Esophagus squamous epithelium (tissue), 5 donors: ENCODE measurements at places on chromosomes 12 and 14. TPM values are rescaled to one million over a fixed set of nuclear protein-coding genes. Genes with fewer than 3 reads are reported as not detected.

DNA sequence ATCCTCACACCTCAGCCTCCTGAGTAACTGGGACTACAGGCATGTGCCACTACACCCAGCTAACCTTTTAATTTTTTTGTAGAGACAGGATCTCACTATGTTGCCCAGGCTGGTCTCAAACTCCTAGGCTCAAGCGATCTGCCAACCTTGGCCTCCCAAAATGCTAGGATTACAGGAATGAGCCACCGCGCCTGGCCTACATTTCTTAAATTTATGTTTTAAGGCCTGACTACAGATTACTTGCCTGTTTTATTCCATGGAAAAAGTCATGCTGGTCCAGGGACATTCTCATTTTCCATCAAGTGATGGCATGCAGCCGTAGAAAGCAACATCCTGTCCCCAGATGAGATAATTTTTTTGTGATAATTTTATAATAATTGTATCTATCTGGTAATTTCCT, 6.1 kb downstream of the CD9 start:
- no peak overlapping the region for H3K4me3 ChIP-seq
- H3K36me3 ChIP-seq: no peaks in the 10 kb centered on the region
- no peaks in the 10 kb centered on the region for H3K27me3 ChIP-seq
- DNase-seq: no peak
- H3K27ac ChIP-seq: peak overlapping the region; percentile 90

DNA sequence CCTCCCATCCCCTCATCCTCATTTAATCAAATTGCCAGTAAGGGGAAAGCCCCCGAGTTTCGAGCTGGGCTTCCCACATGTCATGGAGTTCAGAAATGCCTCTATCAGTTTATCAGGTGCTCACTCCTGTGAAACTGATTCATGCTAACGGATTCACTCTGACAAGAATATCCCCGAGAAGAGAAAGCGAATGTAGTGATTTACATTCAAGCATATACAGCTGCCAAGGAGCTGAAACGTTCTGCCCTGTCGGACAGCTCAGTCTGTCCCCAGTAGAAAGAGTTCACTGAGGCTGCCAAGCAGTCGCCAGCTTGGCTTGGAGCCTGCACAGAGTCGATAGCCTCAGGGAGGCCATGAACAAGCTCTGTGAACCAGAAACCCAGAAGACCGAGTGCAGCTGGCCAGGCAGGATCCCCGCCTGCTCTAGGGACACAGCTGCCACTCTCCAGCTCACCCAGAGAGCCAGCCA, 88.4 kb downstream of the TMCC3 start:
- H3K27ac ChIP-seq: peak overlapping the region; percentile 48
- no peaks in the 10 kb centered on the region for H3K27me3 ChIP-seq
- H3K36me3 ChIP-seq: no peaks in the 10 kb centered on the region
- no peak overlapping the region for H3K4me3 ChIP-seq
- peaks cover 25% of the 10 kb centered on the region for H3K4me1 ChIP-seq

- H3K36me3 ChIP-seq: peaks cover 38% of the 10 kb centered on the region
- H3K4me3 ChIP-seq: no peak overlapping the region
- H3K27me3 ChIP-seq: no peaks in the 10 kb centered on the region
- no peaks in the 10 kb centered on the region for H3K4me1 ChIP-seq
- DNase-seq: no peak
These were observed 15.3 kb downstream of the TSFM start for GRCh38 chr12:57797933-57798332.

- no peak overlapping the region for H3K27ac ChIP-seq
- no peaks in the 10 kb centered on the region for H3K4me1 ChIP-seq
- no peaks in the 10 kb centered on the region for H3K36me3 ChIP-seq
- no peak overlapping the region for H3K4me3 ChIP-seq
These were observed 125.4 kb downstream of the STXBP6 start for GRCh38 chr14:24924544-24924943.

DNA sequence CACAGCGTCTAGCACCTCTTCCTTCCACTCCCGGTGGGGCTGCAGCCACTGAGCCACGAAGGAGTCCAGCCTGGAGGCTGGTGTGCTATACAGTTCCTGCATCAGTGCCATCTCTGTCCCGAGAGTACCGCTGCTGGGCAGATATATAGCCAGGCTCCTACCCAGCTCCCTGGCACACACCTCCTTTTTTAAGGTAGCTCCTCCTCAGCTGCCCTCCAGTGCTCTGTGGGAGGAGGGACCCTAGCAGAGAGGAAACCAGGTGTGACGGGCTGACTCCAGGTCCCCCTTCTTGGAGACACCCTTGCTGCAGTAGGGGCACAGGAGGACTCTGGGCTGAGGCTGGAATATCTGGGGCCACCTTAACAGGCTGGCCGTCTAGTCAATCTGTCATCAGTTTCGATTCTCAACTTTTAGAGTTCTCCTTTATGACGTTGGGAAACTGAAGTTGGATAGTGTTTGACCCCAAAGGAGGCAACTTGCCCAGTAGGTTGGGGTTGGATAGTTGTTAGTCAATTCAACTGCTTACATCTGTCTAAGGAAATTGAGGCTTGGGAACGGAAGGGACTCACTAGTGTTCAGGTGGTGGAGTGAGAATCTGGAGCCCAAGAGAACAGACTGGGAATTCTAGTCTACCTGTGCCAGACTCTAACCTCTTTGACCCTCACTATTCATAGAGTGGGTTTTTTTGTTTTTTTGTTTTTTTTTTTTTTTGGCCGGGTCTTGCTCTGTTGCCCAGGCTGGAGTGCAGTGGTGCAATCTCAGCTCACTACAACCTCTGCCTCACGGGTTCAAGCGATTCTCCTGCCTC, at the start of gene OASL:
Gene OASL (minus strand): TSS at position 386 of the 808 bp plus-strand sequence. CDS start 275 bp downstream, at position 111.
- H3K36me3 ChIP-seq: no peaks in the 10 kb centered on the region
- peak within 1 kb of the TSS; percentile 77 for H3K27ac ChIP-seq
- peaks cover 4% of the 10 kb centered on the region for H3K27me3 ChIP-seq
- no peak for DNase-seq

- H3K27me3 ChIP-seq: no peaks in the 10 kb centered on the region
- H3K27ac ChIP-seq: peak overlapping the region; percentile 67
- H3K4me3 ChIP-seq: no peak overlapping the region
- H3K36me3 ChIP-seq: peaks cover 21% of the 10 kb centered on the region
These were observed 47.1 kb downstream of the GIT2 start for GRCh38 chr12:109949089-109949488.

The HOXC10 gene
- not detected for total RNA-seq
